Left ventricle myocardium inferior (tissue), 1 donor: ENCODE measurements at places on chromosomes 4 and X. TPM values are rescaled to one million over a fixed set of nuclear protein-coding genes. Genes with fewer than 3 reads are reported as not detected.

The CT83 gene
- total RNA-seq: not detected

The ADGRG2 gene
- 0.16 TPM for total RNA-seq

The SSX4B gene
- total RNA-seq: not detected

The TMEM150C gene
- total RNA-seq: 13.6 TPM

The S100G gene
- total RNA-seq: not detected
